ENCODE measurements at places on chromosomes 16 and 17.
A peak's percentile ranks its signal among the peaks of the same experiment; 100 is the strongest.

- no peak overlapping the region for H3K27ac ChIP-seq
- H3K4me1 ChIP-seq, result peaks cover 16% of the 10 kb centered on the region
- DNase-seq, result no peak
- no peaks in the 10 kb centered on the region for H3K27me3 ChIP-seq
Measured at GRCh38 chr16:29696881-29697331, 17.9 kb downstream of the QPRT start.

DNA sequence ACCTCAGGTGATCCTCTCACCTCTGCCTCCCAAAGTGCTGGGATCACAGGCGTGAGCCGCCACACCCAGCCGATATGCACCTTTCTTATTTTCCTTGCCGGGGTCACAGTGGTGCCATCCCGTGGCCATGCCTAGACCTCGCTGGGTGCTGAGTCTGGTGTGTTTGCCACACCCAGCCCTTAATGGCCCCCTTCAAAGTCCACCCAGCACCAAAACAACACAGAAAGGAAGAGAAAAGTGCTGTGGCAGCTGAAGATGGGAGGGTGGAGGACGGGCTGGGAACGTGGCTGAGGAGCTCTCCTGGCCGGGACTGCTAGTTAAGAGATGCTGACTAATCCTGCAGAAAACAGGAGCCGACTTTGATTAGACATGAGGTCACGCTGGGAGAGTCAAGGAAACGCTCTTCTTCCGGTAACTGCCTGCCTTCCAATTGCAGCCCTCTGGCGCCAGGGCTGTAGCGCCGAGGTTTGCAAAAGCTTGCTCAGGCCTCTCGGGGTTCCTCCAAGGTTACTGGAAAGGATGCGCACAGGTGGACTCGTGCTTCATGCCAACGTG lies 10.9 kb downstream of the SLC43A2 start:
- no peaks in the 10 kb centered on the region for H3K4me1 ChIP-seq
- H3K36me3 ChIP-seq, result no peaks in the 10 kb centered on the region
- H3K4me3 ChIP-seq, result no peak overlapping the region
- no peak overlapping the region for H3K27ac ChIP-seq
- no peak for DNase-seq

DNA sequence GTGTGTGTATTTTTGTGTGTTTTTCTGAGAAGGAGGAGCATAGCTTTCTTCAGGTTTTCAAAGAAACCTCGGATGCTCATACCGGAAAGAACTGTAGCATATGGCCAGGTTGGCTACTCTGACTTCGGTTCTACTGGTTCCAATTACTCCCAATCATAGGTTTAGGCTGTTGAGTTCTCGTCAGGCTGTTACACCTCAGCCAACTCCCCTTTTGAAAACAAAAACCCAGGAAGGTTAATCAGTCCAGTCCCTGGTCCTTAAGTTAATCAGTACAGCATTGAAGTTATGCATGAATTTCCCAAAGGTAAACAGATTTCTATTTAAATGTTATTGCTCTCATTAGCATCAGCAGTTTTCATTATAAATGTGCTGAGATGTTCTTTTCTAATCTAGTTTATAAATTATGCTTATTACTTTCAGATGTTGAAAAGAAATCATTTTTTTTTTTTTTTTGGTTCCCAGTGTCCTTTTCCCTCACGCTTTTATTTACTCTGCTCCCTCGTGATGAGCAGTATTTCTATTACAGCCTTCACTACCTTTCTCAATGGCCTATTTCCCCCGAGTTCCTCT lies 111.0 kb downstream of the NPIPB5 start:
- H3K27ac ChIP-seq, result no peak overlapping the region
- no peak for DNase-seq
- no peak overlapping the region for H3K4me3 ChIP-seq
- H3K4me1 ChIP-seq, result no peaks in the 10 kb centered on the region
- no peaks in the 10 kb centered on the region for H3K36me3 ChIP-seq

DNA sequence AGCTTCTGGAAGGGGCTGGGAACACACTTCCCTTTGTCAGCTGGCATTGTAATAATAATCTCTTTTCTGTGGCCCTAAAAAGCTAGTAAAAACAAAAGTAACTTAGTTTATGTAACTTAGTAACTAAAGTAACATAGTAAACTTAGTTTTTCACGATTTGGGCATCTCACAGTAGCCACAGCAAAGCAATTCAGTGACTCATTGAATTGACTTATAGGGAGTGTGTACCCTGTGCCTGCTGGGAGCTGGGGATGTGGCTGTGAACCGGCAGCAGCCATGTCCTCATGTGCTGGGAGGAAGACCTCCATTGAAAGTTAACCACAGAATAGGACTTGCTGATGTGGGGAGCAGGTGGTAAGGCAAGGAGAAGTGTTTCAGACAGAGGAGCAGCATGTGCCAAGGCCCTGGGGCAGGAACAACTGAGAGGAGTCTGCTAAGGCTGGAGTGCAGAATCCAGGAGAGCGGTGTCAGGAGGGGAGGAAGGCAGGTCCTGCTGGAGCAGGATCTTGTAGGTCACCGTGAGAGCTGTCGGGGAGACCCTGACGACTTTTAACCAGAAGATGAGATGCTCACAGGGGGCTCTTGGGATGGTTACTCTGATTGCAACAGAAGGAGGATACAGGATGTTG lies 112.8 kb downstream of the PLCG2 start:
- no peak for DNase-seq
- H3K36me3 ChIP-seq, result no peaks in the 10 kb centered on the region
- no peaks in the 10 kb centered on the region for H3K27me3 ChIP-seq
- H3K4me1 ChIP-seq, result no peaks in the 10 kb centered on the region

DNA sequence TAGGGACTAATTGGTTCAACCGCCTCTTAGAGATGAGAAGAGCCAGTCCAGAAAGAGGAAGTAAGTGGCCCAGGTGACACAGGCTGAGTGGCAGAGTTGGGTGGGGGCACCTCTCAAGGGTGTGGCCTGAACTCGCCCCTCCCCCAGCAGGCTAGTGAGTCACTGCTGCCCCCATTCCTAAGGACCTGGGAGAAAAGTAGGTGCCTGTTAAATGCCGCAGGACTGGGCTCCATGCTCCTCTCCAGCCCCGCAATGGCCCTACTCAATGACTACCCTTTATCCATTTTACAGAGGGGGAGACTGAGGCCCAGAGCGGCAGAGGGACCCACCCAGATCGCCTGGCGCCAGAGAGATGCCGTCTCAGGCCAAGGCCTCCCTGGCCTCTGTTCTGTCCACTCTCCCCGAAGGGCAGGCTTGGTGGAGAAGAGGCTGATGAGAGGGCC lies 8.1 kb downstream of the TMEM235 start:
- no peak overlapping the region for H3K4me3 ChIP-seq
- H3K27me3 ChIP-seq, result no peaks in the 10 kb centered on the region
- H3K36me3 ChIP-seq, result no peaks in the 10 kb centered on the region
- H3K27ac ChIP-seq, result no peak overlapping the region
- no peak for DNase-seq

GRCh38 chr17:41658846-41659245 lies 29.8 kb upstream of the EIF1 start:
- H3K27ac ChIP-seq, result no peak overlapping the region
- H3K36me3 ChIP-seq, result no peaks in the 10 kb centered on the region
- peaks cover 10% of the 10 kb centered on the region for H3K4me1 ChIP-seq
- DNase-seq, result no peak

- H3K27ac ChIP-seq, result peak overlapping the region; percentile 85
- H3K4me3 ChIP-seq, result peak overlapping the region; percentile 89
- H3K27me3 ChIP-seq, result no peaks in the 10 kb centered on the region
Measured at GRCh38 chr17:78414178-78415162, 36.0 kb downstream of the PGS1 start.

DNA sequence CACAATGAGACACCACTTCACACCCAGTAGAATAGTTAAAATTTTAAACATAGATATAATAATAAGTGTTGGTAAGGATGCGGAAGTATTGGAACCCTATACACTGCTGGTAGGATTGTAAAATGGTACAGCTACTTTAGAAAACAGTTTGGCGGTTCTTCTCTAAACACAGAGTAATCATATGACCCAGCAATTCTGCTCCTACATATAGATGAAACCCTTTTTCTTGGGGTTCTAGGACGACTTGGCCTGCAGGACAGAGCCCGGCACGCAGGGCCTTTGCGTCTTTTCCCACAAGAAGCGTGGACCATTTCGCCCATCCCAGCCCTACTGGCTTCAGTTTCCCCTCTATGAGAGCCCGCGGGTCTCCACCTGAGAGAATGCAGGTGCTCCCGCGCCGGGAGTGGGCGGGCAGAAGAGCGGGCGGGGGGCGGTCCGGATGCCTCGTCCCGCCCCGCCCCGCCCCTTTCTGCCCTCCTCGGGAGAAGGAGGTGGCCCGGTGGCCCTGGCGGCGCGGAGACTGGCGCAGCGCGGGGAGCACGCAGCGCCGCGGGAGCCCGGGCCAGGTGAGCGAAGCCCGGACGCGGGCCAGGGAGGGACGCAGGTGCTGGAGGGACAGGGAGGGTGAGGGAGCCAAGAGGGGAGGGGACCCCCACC lies at the start of gene SDR42E2:
SDR42E2 (plus strand) TSS at position 508 of the 657 bp plus-strand sequence. CDS start 3,077 bp downstream, outside the sequence.
- H3K36me3 ChIP-seq, result no peaks in the 10 kb centered on the region
- peak within 1 kb of the TSS; percentile 45 for H3K4me3 ChIP-seq
- H3K4me1 ChIP-seq, result no peaks in the 10 kb centered on the region
- no peak within 1 kb of the TSS for H3K27ac ChIP-seq
- peaks cover 19% of the 10 kb centered on the region for H3K27me3 ChIP-seq

- no peak overlapping the region for H3K27ac ChIP-seq
- peaks cover 28% of the 10 kb centered on the region for H3K4me1 ChIP-seq
- no peak for DNase-seq
- H3K4me3 ChIP-seq, result no peak overlapping the region
- no peaks in the 10 kb centered on the region for H3K36me3 ChIP-seq
Measured at GRCh38 chr17:50712641-50713040, 4.9 kb upstream of the ANKRD40 start.

DNA sequence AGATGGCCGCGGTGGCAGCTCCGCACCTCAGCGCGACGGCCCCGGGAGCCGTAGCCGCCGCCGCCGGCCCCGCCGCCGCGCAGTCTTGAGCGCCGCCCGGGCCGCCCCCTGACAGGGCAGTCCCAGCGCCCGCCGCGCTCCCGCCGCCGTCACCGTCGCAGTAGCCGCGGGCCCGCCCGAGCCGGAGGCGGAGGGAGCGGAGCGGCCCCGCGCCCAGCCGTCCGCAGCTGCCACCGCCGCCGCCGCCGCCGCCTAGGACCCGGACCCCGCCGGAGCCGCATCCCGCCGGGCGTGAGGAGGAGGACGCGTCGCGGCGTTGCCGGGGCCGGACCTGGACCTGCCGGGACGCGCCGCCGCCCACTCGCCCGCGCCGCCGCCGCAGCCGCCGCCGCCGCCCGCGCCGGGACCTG lies 218 bp downstream of the TNRC6C start:
- H3K27ac ChIP-seq, result no peak overlapping the region
- peaks cover 5% of the 10 kb centered on the region for H3K36me3 ChIP-seq
- H3K4me3 ChIP-seq, result peak overlapping the region; percentile 97
- H3K27me3 ChIP-seq, result peaks cover 14% of the 10 kb centered on the region
- H3K4me1 ChIP-seq, result peaks cover 52% of the 10 kb centered on the region

GRCh38 chr16:68444056-68444657 lies 4.2 kb downstream of the SMPD3 start:
- H3K4me3 ChIP-seq, result no peak overlapping the region
- no peak for DNase-seq
- H3K4me1 ChIP-seq, result peaks cover 13% of the 10 kb centered on the region

- H3K27me3 ChIP-seq, result peaks cover 26% of the 10 kb centered on the region
- H3K4me3 ChIP-seq, result no peak overlapping the region
- no peaks in the 10 kb centered on the region for H3K36me3 ChIP-seq
- peaks cover 38% of the 10 kb centered on the region for H3K4me1 ChIP-seq
Measured at GRCh38 chr16:68367030-68367429, 56.2 kb downstream of the PRMT7 start.

DNA sequence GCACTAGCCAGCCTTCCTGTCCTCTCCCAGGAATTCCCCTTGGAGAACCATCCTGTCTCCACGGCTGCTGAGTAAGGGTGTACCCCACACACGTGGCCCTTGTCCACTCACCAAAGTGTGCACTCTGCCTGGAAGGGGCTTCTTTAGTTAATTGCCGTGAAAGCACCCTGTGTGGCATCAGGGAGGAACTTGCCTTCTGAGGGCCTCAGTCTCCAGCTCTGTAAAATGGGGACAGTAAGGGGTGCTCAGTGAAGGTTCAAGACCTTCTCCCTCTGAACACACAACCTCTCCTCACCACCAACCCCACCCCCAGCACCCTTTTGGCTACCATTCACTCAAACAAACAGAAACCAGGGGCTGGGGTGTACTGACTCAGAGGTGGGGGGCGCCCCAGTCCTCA lies 59.1 kb upstream of the LHX1 start:
- no peak for DNase-seq
- peaks cover 7% of the 10 kb centered on the region for H3K4me1 ChIP-seq
- H3K36me3 ChIP-seq, result peaks cover 8% of the 10 kb centered on the region
- H3K27me3 ChIP-seq, result peaks cover 28% of the 10 kb centered on the region

- peak; percentile 62 for DNase-seq
- peak within 1 kb of the TSS; percentile 62 for H3K27ac ChIP-seq
- H3K36me3 ChIP-seq, result no peaks in the 10 kb centered on the region
- H3K4me1 ChIP-seq, result peaks cover 8% of the 10 kb centered on the region
- peak within 1 kb of the TSS; percentile 85 for H3K4me3 ChIP-seq
- peaks cover 73% of the 10 kb centered on the region for H3K27me3 ChIP-seq
Measured at GRCh38 chr17:49494986-49495841, at the start of gene NGFR. TSS of gene NGFR (plus strand) at chr17:49495293. CDS start at chr17:49495418, 125 bp downstream.

GRCh38 chr17:49191409-49191916 lies 18.9 kb downstream of the GNGT2 start:
- no peaks in the 10 kb centered on the region for H3K36me3 ChIP-seq
- H3K4me3 ChIP-seq, result peak overlapping the region; percentile 93
- DNase-seq, result no peak
- H3K4me1 ChIP-seq, result peaks cover 53% of the 10 kb centered on the region
- H3K27me3 ChIP-seq, result no peaks in the 10 kb centered on the region

GRCh38 chr16:8962393-8963009 lies 1.2 kb downstream of the USP7 start:
- H3K27me3 ChIP-seq, result no peaks in the 10 kb centered on the region
- H3K4me1 ChIP-seq, result peaks cover 57% of the 10 kb centered on the region
- DNase-seq, result peak; percentile 54
- H3K36me3 ChIP-seq, result peaks cover 6% of the 10 kb centered on the region
- peak overlapping the region; percentile 87 for H3K27ac ChIP-seq

- H3K27ac ChIP-seq, result no peak overlapping the region
- DNase-seq, result no peak
- H3K27me3 ChIP-seq, result no peaks in the 10 kb centered on the region
Measured at GRCh38 chr17:38917259-38917658, 8.2 kb upstream of the LASP1NB start.

DNA sequence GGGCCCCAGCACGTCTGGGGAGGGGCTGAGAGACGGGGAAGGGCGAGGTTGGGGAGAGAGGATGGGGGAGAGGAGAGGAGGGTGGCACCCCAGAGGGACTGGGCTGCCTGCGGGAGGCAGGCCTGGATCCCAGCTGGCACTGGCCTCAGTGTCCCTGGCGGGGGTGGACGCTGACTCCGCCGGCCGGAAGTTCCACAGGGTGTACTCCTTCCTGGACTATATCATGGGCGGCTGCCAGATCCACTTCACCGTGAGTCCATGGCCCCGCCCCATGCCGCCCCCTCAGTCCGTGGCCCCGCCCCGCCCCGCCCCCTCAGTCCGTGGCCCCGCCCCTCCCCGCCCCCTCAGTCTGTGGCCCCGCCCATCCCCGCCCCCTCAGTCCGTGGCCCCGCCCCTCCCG lies 11.3 kb downstream of the CPNE7 start:
- H3K4me3 ChIP-seq, result no peak overlapping the region
- H3K27me3 ChIP-seq, result no peaks in the 10 kb centered on the region
- peaks cover 2% of the 10 kb centered on the region for H3K36me3 ChIP-seq
- H3K4me1 ChIP-seq, result no peaks in the 10 kb centered on the region
- H3K27ac ChIP-seq, result no peak overlapping the region

- H3K36me3 ChIP-seq, result peaks cover under 1% of the 10 kb centered on the region
- no peaks in the 10 kb centered on the region for H3K4me1 ChIP-seq
- no peak for DNase-seq
- no peaks in the 10 kb centered on the region for H3K27me3 ChIP-seq
Measured at GRCh38 chr16:2324296-2324859, 16.1 kb downstream of the ABCA3 start.

- H3K4me3 ChIP-seq, result no peak overlapping the region
- H3K36me3 ChIP-seq, result no peaks in the 10 kb centered on the region
- no peak for DNase-seq
- H3K4me1 ChIP-seq, result peaks cover 5% of the 10 kb centered on the region
- no peak overlapping the region for H3K27ac ChIP-seq
Measured at GRCh38 chr16:72857834-72858664, 189.9 kb downstream of the ZFHX3 start.

All from activated T-cell treated with anti-CD3 and anti-CD28 coated beads, Interleukin-2, amount 50 U/mL, for 72 hours (primary cell).